Right hindlimb (tissue), 1 donor: ENCODE measurements at places on chromosomes 5 and 9.
A peak's percentile ranks its signal among the peaks of the same experiment; 100 is the strongest.

DNA sequence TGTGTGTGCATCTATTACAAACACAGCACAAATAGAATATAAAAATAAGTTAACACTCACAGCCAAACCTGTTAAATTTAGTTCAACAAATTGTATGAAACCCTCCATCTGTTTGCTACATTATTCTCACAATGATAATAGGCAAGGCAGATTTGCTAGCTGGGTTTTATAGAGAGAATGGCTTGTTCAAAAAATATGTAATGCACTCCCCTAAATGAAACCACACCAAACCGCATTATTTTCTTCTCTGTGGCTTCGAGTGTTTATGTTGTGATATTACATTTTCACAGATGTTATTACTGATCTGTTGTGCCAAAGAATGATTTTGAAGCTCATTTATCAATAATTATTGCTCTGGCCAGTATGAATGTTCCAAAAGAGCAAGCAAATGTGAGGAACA is 92.9 kb downstream of the SPATA31D1 start:
- no peak for DNase-seq

- DNase-seq, result no peak
These were observed 61.4 kb downstream of the C5orf15 start for GRCh38 chr5:133907075-133907474.

GRCh38 chr9:110936237-110936636 is 102.0 kb downstream of the LPAR1 start:
- no peak for DNase-seq

DNA sequence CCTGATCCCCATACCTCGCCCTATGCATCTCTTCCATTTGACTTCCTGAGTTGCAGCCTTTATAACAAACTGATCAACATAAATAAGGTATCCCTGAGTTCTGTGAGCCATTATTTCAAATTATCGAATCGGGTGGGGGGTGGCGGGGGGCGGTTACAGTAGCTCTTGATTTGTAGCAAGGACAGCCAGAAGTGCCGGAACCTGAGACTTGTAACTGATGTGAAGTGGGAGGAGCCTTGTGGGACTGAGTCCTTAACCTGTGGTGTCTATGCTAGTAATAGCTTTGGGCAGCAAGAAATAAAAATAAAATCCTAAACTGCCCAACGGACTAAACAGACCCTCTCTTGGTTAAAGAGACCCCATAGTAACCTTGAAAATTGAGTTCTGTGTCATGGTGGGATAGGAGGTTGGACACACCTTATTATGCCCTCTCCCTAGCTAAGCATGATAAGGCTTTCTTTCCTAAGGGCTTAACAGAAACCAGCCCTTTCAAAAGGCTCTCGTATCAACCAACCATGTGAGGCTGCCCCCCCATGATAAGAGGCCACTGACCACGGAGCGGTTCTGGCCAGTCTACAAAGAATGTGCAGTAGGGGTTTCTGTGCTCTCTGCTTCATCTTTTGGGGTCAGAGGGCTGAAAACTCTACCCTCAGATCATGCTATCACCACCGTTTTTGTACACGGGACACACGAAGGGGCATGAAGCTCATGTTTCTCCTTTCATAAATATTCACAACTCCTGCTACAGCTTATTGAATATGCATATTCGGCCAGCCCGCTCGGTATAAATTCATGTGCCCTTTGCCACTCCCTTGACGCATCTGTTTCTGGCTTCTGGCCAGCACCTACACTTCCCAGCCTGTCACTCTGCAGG is 39.5 kb upstream of the IQGAP2 start:
- peak; percentile 37 for DNase-seq

GRCh38 chr5:115324021-115324420 is 27.6 kb upstream of the CCDC112 start:
- no peak for DNase-seq

DNA sequence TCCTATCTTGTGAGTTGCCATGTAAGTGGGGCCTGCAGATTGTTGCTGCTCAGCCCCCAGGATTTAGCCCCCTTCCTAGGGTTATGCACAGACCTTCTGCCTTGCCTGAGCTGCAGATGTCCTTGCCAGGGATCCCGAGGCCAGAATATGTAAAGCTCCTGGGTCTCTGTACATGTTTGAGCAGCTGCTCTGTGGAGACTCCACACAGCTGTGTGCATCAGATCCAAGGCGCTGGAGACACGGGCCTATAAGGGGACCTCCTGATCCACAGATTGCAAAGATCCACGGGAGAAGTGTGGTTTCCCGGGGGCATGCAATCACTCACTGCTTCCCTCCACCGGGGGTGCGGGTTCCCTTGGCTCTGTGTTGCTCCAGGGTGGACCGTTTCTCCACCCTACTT is 28.9 kb downstream of the TAF11L14 start:
- DNase-seq, result peak; percentile 23

- DNase-seq, result no peak
These were observed 239.9 kb upstream of the PANK3 start for GRCh38 chr5:168819004-168819621.

DNA sequence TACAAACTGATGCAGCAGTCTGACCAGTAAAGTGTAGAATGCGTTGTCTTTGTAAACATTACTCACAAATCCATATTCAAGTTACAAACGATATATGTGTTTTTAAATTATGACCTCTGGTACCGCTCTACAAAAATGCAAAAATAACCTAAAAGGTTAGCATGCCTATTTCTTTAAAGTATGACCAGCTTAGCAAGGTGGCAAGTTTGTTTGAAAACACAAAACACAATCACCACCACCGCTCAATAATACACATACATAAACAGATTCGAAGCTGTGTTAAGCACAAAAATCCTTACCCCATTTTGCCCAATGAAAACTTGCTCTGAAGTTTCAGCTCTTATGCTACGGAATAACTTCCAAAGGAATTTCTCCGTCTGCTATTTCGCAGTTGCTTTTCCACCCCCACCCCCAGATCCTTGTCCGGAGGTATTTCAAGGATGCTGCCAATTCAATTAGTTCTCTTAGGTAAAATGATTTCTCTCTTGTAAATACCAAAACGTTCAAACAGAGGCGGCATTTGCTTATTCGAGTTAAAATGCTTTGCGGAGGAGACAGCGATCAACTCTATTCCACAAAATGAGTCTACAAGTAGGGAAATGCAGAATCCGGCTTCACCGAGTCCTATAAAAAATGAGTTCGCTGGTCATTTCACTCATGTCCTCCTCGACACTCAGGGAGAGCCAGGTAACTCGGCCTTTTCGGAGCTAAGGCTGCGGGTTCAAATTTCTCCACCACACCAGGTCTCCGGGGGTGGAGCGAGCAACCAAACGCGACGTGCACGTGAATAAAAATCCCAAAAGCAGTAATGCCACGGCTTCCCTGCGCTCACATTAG is 1.2 kb downstream of the HOMER1 start:
- peak; percentile 57 for DNase-seq

DNA sequence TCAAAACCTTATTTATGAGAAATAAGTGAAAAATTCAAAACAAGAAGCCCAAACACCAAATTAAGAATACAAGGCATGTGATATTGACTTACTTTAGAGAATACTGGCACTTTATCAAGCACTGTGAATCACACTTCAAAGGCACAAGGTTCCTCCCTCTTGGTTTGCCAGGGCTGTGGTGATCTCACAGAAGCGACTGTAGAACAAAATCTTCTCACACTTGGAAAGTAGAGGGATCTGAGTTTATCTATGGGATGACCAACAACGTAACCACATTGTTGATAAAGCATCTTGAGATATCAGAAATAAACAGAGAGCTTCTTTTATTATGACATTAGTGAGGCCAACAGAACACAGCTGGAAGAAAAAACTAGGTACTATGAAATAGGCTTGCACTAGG is 295.9 kb downstream of the NFIB start:
- DNase-seq, result no peak

DNA sequence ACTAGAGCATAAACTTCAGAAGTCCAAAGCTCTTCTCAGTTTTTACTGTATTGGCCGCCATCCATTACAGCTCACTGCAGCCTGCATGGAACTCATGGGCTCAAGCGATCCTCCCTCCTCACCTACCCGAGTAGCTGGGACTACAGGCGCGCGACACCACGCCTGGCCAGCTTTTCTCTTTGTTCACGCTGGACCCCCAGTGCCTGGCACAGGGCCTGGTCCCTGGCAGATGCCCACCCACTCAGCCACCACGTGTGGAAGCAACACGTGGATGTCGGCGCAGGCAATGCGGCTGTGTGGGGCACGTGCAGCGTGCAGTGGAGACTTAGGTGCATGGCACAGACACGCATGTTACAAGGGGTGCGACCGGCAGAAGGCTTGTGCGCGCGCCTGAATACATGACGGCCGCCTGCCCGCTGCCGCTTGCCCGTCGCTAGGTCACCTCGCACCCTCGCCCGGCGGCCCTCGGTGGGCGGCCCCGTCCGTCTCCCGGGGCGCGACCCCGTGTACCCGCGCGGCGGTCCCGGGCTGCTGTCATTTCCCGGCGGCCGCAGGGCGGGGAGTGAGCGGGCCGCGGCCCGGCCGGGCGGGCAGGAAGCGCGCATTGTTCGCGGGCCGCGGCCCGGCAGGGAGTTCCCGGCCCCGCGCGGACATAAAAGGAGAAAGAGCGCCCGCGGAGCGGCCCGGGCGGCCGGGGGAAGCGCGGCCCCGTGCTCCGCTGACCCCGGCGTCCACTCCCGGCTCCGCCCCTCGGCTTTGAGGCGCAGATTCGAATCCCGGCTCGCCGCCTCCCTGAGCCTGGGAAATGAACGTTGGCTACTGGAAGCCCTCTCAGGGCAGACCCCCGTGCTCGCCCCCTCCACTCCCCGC is 24.1 kb upstream of the PTGS1 start:
- peak; percentile 57 for DNase-seq
